Endothelial cell of umbilical vein (primary cell): ENCODE measurements at places on chromosomes 5 and 9. TPM values are rescaled to one million over a fixed set of nuclear protein-coding genes. Genes with fewer than 3 reads are reported as not detected.

HTR1A gene
- total RNA-seq = not detected in 2 replicates

- no peak for DNase-seq
Observed at GRCh38 chr9:137464291-137464999, 5.3 kb upstream of the NSMF start.

DNA sequence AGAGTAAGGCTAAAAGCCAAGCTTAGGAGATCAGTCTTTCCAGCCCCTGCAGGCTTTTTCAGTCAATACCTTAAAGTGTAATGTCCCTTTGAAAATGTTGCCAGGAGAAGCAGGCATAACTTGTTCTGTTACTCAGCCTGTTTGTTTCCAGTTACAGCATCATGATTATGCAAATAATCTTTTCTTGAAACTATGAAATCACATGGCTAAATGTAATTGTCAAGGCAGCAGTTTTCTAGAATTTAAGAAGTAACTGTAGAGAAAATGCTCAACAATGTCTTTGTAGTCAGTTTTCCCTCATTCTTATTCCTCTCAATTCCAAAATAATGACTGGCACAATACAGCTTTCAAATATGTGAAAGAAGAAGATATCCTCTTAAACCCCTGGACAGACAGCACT is 1.9 kb upstream of the GPR107 start:
- no peak for DNase-seq

DNA sequence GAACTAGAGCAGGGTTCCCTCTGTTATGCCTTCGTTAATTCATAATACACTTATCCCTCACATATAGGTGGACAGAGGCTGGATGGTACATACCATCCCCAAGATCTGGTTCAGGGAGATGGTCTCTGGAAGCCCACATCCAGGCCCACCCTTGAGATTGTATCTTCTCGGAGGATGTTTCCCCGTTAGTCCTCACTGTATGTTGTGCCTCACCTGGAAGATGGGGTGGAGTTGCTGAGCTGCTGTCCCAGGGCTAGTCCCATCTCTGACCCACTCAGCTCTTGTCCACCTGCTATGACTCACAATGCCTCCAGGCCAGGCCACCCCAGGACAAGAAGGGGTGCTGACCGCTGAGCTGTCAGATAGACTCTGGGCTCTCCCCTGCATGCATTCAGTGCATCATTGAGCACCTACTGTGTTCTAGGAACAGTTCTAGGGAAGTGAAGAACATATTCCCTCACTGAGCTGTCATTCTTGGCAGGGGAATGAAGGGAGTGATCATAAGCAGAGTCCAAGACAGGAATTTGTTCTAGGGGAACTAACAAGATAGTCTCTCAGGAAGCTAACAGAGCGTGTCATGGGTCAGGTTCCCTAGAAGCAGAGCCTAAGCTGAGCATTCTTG is at the start of gene CBY3:
TSS of gene CBY3 (minus strand) at position 255 of the 622 bp plus-strand sequence. CDS start at position 139, 116 bp downstream.
- no peak for DNase-seq

PCDHGB4 gene
- total RNA-seq = 4.4 and 6.5 TPM in 2 replicates
